ENCODE measurements at places on chromosomes 11 and 22.

DNA sequence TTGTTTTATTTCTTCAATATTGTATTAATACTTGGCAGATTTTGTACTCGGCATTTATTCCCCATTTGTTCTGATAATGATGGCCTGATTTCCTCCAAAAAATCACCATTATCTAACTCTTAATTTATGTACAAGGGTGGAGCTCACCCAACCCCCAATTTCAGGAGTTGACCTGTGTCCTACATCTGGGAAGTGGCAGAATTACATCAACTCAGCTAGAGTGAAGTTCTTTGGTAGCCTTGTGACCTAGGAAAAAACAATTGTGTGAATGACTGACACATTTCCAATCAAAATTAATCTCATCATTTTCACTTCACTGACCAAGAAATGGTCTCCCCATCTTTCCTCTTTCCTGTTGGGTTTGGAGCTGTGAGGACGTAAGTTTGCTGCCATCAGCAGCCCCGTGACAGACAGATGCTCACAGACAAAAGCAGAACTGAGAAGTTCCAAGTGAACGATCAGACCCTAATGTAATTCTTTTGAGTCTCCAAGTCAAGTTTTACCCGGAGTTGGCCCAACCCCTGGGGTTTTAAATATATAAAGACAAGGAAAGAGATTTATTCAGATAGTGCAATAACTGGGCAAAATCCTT lies 16.6 kb upstream of the MS4A6E start:
- no peak for DNase-seq

GRCh38 chr11:110305169-110306018 lies 9.0 kb upstream of the RDX start:
- DNase-seq: no peak

DNA sequence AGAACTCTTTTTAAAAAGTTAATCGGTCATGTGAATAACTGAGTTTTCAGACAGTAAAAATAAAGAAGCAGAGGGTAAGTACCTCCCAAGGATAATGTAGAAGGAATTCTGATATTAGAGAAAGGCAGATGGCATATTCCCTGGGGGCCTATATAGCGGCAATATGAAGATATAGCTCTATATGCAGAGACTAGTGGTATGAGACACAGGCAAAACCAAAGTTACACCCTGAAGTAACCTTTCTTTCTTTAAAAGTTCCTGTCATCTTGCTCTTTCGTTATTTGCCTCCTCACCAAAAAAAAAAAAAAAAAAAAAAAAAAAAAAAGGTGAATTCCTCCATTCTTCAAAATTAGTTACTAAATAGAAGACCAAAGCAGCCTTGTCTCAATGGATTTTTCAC lies 76.2 kb upstream of the ARHGAP32 start:
- DNase-seq: no peak

- DNase-seq: no peak
Measured at GRCh38 chr22:49182416-49182815, 645.3 kb downstream of the BRD1 start.

DNA sequence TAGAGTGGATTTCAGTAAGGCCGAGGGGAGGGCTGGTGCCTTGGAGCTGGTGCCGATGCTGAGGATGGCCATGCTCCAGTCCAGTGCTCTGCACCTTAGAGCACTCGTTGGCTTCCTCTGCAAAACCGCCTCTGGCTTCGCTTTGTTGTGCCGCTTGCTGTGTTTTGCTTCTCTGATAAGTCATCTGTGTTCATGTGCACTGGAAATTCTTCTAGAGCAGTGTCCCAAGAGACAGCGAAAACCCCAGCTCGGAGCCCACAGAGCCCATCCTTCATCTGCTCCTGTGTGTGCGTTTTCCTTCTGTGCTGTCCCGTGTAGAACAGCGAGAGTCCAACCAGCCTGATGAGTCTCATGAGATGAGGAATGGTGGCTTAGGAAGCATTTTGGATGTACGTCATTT lies 12.1 kb downstream of the FAM118A start:
- no peak for DNase-seq
